Fibroblast of skin of scalp (primary cell): ENCODE measurements at places on chromosomes 2 and 18.
A peak's percentile ranks its signal among the peaks of the same experiment; 100 is the strongest.

- DNase-seq: peak; percentile 13
Observed at GRCh38 chr2:72263043-72263775, 115.5 kb upstream of the CYP26B1 start.

- DNase-seq: no peak
Observed at GRCh38 chr2:224555823-224556366, 29.3 kb downstream of the CUL3 start.

DNA sequence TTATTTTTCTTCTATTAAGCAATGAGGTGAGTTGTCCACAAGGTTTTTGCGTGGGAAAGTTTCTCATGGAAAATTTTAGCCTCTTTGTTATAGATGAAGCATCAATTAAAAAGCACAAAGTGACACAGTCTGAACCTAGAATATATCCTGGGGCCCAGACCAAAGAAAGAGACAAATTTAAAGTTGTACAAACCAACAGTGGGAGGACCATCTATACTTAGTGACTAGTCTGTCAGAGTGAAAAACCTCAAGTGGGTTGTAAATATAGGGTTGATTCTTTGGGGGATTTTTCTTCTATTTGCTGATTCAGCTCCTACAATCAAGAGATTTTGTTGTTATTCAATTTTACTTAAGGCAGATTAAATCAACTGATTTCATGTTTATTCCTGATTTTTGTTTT is 256.2 kb downstream of the SATB2 start:
- no peak for DNase-seq

- DNase-seq: no peak
Observed at GRCh38 chr2:174142290-174142689, 106.0 kb downstream of the OLA1 start.

DNA sequence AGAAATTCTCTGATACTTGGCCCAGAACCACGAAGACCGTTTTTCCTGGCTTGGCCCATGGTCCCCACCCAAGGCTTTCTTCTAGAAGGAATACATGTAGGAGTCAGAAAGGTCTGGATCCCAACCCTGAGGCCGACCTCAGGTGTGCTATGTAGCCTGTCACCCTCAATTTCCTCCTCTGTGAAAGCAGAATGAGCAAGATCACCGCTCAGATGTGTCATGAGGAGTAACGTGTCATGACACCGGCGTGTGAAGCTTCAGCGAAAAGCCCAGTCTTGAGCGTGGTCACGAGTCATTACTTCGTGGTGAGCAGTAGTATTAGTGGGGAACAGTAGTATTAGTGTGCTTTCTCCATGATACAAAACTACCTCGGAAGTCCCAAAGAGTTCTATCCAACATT is 103.4 kb downstream of the ALPK2 start:
- DNase-seq: peak; percentile 79

DNA sequence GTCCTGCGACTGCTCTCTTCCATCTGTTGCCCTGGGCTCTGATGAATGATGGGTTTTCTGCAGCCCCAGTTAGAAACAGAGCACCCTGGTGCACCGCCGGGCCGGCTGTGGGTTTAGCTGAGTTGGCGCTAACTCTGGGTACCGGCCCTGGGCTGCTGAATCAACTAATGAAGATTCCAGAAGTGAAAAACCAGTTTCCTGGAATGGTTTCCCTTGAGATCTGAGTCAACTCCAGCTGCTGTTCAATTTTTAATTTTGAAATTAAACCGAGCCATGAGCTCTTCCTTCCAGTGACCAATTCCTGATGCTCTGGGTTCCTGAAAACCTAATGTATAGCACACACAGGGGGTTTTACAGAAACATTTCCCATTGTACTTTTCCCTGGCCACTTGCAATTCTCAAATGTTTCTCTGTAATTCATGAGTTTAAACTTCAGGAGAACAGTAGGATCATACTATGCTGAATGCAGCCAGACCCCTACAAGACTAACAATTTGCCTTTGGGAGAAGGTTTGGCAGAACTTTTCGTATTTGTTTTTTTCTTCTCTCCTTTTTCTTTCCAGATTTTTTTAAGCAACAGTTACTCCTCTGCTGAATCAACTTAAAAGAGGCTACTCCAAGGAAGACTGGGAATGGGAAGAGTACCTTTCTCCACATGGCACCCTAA is 5.5 kb downstream of the COL6A3 start:
- DNase-seq: peak; percentile 75

DNA sequence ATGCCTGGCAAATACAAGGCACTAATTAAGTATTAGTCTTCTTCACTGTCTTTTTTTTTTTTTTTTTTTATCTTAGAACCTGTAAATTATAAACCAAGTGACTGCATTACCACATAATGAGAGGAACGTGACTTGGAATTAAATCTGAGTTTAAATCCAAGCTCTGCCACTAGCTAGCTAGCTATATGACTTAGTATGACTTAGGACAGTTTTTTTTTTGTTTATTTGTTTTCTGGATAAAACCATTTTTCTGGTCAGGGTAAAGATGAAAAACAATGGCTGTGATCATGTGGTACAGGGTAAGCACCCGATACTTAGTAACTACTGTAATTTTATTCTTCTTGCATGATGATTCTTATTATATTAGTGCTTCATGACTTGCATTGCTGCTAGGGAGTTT is 191.8 kb upstream of the LRRTM1 start:
- no peak for DNase-seq

GRCh38 chr2:151842830-151843690 is 14.8 kb upstream of the ARL5A start:
- DNase-seq: no peak

DNA sequence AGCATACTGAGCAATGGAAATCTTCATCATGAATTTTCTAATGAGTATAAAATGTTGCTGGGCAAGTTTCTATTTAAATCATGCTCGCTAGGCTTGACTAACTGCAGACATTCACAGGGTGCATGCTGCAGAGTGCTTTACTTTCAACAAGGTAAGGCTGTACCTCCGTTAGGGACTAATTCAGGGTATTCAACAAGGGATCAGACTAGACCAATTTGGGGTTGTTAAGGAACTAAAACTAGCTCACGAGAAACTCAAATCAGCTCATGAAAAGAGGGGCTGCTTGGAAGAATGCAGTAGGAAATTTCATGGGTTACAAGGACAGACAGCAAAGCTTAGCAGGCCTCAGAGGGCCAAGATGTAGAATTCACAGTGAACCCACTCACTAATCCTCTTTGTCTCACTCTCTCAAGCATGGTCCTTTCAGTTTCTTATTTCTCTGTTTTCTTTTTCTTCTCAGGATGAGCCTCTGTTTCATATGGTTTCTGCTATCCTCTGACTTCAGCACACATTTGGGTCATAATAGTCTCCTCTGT is 2.2 kb downstream of the MYO3B start:
- DNase-seq: no peak

DNA sequence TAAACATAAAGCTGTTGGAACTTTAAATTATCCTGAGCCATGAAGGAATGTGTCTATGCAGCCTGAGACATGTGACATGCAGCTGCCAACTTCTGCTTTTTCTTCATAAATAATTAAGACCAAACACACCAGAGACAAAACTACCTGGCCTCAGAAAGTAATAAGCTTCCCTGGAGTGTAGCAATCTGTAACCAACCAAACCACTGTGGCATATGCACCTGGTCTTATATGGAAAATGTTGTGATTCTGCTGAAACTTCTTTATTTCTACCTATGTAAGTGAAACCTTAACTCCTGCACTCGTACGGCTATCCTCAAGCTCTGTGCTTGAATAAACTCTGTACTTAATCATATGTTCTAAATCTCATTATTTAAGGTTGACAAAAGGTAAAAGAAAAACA is 515.0 kb downstream of the TMEM182 start:
- no peak for DNase-seq

GRCh38 chr18:53984021-53984420 is 240.4 kb downstream of the MBD2 start:
- DNase-seq: peak; percentile 50

- DNase-seq: no peak
Observed at GRCh38 chr2:38978908-38979307, 89.2 kb downstream of the ARHGEF33 start.

- no peak for DNase-seq
Observed at GRCh38 chr2:24543252-24543651, 52.2 kb downstream of the NCOA1 start.

DNA sequence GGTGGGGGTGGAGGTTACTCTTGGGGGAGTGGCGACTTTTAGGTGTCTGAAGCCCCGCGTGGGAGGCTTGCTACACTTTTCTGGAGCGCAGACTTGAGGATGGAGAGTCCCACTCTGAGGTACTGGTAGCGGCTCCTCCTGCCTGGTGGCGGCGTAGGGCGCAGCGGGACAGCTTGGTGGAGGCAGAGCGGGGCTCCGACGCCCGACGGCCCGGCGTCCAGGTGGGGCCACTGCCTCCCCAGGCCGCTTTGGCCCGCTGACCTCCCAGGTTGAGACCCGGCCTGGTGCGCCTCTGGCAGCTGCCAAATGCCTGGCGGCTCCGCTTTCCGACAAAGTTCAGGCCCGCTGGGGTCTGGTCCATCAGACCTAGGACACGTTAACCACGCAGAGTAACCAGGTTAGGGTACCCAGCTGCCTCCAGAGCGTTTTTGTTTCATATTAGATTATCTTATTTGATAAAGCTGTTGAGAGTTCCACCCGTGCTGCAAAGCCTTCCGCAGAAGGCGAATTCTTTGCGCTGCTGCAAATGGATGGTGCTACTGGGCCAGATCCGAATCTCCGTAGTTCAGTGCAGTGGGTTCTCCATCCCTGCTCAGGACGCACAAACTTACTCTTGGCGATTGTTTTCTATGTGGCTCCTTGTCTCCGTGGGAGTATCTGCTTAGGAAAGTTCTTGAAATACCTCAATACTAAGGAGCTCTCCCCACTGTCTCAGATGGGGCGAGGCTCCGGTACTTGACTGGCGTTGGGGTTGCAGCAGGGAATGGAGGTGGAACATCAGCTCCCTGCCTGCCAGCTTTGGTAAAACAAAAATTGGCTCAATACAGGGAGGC is 405.9 kb downstream of the XIRP2 start:
- peak; percentile 3 for DNase-seq
